Pancreas (tissue), 10 donors: ENCODE measurements at places on chromosomes 7 and 10. TPM values are rescaled to one million over a fixed set of nuclear protein-coding genes. Genes with fewer than 3 reads are reported as not detected.

The CPA2 gene
- 7,200 TPM for total RNA-seq

The NEUROG3 gene
- total RNA-seq: not detected

The NRAP gene
- total RNA-seq: 0.67 TPM

The SPAM1 gene
- total RNA-seq: not detected

The ACSM6 gene
- 2.0 TPM for total RNA-seq

The PRPS1L1 gene
- not detected for total RNA-seq

The LOXL4 gene
- total RNA-seq: 12.3 TPM

The CPN1 gene
- not detected for total RNA-seq

The HTR5A gene
- total RNA-seq: not detected

GRCh38 chr10:17784688-17785087 lies 24.5 kb upstream of the MRC1 start:
- no peak for DNase-seq
- H3K27me3 ChIP-seq: no peaks in the 10 kb centered on the region
- H3K36me3 ChIP-seq: no peaks in the 10 kb centered on the region
- no peak overlapping the region for H3K27ac ChIP-seq
- no peak overlapping the region for H3K4me3 ChIP-seq

DNA sequence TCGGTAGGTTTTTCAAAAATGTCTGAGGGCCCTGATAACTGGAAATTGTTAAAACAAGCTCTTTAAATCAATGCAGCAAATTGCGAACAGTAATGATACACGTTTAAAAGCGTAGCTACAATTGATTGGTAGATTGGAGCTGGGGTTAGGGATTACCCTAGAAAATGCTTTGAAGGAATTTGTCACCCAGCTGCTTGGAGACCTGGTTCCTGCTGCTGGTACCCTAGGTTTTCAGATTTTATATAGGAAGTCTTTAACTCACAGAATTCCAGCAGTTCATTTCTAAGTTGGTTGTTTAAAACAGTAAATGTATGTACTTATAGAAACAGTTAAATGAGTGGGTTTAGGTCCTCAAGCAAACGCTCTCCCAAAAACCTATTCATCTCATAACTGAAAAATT lies 1.5 kb downstream of the HECTD2 start:
- no peak overlapping the region for H3K4me3 ChIP-seq
- H3K36me3 ChIP-seq: no peaks in the 10 kb centered on the region
- no peaks in the 10 kb centered on the region for H3K27me3 ChIP-seq
- peaks cover 10% of the 10 kb centered on the region for H3K4me1 ChIP-seq

- no peaks in the 10 kb centered on the region for H3K27me3 ChIP-seq
- no peak overlapping the region for H3K4me3 ChIP-seq
- no peak for DNase-seq
- no peaks in the 10 kb centered on the region for H3K4me1 ChIP-seq
Observed at GRCh38 chr10:14705548-14706230, 69.0 kb downstream of the FAM107B start.

DNA sequence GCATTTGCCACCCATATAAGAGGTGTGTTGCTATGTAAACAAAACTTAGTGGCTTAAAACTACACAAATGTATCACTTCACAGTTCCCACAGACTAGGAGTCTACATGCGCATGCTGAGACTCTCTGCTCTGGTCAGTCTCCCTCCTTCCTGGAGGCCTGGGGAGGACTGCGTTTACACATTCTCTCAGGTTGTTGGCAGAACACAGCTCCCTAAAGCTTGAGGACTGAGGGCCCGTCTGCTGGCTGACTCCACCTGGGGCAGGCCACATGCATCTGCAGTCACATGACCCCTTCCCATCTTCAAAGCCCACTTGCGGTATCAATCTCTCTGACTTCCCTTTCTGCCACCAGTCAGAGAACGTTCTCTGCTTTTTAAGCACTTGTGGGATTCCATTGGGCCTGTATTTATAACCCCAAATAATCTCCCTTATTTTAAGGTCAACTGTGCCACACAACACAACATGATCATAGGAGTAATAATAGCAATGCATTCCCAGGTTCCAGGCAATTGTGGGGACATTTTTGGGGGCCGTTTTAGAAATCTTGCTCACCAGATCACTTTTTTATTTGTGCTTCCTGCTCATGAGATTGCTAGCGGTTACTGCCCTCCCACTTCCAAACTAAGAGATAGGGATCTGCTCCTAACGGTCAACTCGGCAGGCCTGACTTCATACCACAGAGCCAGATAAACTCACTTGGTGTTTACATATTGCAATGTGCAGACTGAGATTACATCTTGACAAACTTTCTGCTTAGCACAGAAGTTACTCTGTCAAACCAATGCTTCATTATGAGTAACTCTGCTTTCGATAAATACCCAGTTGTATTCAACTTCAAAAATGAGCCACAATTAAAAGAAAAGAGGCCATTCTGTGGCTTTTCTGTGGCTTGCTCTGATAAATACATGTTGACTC lies 96.3 kb downstream of the ALOX5 start:
- no peak overlapping the region for H3K4me3 ChIP-seq
- H3K36me3 ChIP-seq: no peaks in the 10 kb centered on the region
- H3K27me3 ChIP-seq: no peaks in the 10 kb centered on the region
- H3K4me1 ChIP-seq: peaks cover 21% of the 10 kb centered on the region
- no peak for DNase-seq
- no peak overlapping the region for H3K27ac ChIP-seq

DNA sequence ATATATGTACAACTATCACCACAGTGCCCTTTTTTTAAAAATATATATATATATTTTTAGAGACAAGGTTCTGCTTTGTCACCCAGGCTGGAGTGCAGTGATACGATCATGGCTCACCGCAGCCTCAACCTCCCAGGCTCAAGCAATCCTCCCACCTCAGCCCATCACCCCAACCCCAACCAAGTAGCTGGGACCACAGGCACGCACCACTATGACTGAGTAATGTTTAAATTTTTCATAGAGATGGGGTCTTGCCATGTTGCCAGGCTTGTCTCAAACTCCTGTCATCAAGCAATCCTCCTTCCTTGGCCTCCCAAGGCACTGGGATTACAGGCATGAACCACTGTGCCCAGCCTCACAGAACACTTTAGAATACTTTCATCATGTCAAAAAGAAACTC lies 234.9 kb downstream of the SH2D4B start:
- no peaks in the 10 kb centered on the region for H3K27me3 ChIP-seq
- H3K4me1 ChIP-seq: no peaks in the 10 kb centered on the region
- no peak for DNase-seq
- no peak overlapping the region for H3K4me3 ChIP-seq
- H3K27ac ChIP-seq: no peak overlapping the region

DNA sequence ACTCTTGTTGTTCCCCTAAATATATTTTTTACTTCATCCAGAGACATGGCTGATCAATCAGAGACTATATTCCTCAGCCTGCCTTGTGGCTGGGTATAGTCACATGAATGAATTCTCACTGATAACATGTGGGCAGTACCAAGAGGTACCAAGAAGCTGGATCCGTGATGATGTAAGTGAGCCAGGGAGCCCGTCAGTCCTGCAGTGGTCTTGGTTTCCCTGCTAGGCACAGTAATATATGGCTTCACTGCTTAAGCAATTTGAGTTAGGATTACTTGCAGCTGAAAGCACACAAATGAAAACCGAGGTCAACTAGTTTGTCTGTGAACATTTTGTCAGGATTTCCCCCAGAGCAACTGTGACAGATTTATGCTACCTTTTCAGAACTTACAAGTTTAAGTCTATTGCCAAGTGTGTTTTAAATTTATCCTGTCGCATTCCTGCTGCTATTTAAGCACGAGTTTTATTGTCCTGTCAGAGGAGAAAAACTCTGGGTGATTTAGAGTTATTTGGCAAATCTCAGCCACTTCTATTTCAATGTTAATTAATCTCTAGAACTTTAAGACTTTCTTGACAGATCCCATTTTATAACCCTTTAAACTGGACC lies 381.8 kb downstream of the PHF14 start:
- H3K4me3 ChIP-seq: no peak overlapping the region
- no peaks in the 10 kb centered on the region for H3K36me3 ChIP-seq
- no peak overlapping the region for H3K27ac ChIP-seq
- DNase-seq: no peak
- H3K27me3 ChIP-seq: no peaks in the 10 kb centered on the region
